Ascending aorta (tissue), 2 donors: ENCODE measurements at places on chromosomes 11 and 22.

DNA sequence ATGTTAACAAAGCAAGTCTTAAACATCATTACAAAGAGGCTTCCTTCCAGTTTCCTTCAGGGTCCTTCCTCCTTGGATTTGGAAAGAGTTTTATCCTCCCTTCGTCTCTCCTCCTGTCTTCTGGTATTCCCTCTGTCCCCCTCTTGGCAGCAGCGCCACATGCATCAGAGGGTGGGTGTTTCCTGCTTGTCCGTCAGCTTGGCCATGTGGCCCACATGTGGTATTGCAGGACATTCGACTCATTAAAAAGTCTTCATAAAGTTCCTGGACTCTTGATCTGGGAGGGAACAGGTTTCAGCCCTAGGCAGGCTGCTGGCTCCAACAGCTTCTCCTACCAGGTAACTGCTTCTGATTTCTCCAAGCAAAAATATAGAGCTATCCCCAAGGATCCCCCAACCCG, 189.8 kb downstream of the CSNK2A3 start:
- no peak for DNase-seq

GRCh38 chr11:101126551-101127196, 2.9 kb downstream of the PGR start:
- DNase-seq, result peak; percentile 69

DNA sequence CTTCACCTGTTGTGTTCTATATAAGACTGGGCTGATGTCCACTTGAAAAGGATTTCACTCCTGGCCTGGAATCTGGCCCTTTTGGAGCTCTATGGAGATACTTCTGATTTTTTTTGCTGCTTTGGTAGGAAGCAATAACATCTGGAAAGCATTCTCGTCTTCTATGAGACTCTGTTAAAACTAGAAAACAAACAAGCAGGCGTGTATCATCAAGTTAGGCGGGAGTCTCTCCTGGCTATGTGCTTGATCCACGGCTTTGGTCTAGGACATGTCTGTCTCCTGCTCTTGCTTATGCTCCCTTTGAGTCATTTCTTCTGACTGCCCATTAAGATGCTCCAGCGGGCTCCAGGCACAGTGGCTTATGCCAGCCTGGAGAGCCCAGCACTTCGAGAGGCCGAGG, 121.4 kb upstream of the TTC12 start:
- DNase-seq, result no peak

DNA sequence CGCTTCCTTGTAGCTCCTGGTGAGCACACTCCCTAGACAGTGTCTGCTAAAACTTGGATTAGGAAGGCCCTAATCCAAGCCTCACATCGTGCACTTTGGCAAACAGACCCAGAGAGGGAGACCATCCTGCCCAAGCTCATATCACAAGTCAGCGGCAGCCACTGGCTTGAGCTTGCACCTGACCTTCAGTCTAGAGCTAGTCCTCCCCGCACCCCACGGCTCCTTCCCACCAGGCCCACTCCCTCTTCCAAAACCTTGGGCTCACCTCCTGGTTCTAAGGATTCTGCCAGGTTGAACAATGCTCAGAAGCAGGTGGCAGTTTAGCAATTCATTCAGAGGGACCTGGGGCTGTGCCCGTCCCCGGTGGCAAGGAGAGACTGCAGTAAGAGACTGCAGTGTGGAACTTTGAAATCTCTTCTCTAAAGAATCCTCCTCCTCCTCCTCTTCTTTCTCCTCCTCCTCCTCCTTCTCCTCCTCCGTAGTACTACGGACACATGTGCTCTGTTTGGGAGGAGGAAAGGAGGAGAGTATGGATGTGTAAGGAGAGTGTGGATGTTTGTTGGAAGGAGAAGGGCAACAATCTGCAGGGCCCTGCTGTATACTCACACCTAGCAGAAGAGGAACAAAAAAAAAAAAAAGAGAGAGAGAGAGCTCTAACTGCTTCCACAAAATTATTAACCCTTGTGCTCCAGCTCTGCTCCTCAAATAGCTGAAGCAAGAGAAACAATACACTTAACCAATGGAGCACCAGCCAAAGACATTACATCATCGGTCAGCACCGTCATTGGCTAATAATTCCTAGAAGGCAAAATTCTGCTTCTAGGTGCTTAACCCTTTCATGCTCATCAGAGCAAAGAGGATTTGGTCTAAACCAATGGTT, 6.0 kb downstream of the SYN3 start:
- no peak for DNase-seq

DNA sequence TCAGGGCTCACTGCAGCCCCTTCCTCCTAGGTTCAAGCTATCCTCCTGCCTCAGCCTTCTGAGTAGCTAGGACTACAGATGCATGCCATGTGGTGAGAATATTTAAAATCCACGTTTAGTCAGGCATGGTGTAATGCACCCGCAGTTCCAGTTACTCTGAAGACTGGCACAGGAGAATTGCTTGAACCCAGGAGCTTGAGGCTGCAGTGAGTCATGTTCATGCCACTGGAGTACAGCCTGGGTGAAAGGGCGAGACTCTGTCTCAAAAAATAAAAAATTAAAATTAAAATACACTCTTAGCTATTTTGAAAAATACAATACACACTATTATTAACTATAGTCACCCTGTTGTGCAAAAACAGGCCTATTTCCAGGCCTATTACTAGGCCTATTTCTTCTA, 38.4 kb downstream of the NOX4 start:
- DNase-seq, result no peak

DNA sequence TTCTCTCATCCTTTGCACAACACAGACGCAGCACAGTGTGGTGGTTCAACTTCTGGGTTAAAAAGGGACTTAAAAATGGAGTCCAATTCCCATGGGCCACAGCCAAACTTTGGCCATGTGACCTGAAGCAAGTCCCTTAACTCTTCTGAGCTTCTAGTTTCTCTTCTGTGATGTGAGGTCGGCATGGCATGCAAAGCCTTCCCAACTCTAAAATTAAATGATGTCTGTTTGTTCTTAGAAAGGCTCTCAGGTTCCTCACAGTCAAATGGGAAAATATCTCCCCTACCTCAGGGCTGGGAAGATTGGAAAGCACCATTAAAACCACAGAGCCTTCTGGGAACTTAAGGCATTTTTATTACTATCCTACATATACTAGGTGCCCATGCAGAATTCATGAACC, 38.8 kb downstream of the LGR4 start:
- no peak for DNase-seq

GRCh38 chr22:37633089-37633624, 6.3 kb upstream of the SH3BP1 start:
- no peak for DNase-seq

- no peak for DNase-seq
Measured at GRCh38 chr11:64729851-64730382, 6.9 kb upstream of the NRXN2 start.

DNA sequence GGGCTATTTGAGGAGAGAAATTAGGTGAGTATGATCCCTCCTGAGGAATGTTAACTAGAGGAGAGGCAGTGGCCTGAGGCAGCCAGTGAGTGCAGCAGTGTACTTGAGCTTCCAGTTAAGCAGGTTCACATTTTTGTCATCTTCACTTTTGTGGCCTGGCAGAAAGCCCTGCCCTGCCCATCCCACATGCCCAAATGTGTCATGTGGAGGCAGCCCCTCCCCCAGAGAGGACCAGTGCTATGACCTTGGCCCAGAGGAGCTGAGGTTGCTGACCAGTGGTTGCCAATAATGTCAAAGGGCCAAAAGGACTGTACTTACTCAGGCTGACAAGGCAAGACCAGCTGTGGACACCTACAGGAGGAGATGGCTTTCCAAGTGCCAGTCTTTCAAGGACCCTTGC, 17.6 kb upstream of the GRK2 start:
- no peak for DNase-seq

DNA sequence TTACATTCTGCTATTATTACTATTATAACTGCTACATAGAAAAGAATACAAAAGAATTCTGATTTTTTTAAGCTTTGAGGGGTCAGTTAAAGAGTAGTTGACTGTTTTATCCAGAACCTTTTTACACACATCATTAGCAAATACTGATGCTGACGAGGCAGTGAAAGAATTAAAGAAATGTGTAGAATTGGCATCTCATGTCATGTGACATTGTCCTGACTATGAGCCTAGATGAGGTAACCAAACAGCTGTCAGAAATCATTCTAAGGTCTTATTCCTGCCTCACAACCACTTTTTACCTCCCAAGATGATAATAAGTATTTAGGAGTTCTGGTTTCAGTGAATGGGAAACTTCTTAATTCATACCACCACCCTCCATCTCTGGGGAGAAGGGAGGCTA, 121.0 kb downstream of the SLC1A2 start:
- no peak for DNase-seq

DNA sequence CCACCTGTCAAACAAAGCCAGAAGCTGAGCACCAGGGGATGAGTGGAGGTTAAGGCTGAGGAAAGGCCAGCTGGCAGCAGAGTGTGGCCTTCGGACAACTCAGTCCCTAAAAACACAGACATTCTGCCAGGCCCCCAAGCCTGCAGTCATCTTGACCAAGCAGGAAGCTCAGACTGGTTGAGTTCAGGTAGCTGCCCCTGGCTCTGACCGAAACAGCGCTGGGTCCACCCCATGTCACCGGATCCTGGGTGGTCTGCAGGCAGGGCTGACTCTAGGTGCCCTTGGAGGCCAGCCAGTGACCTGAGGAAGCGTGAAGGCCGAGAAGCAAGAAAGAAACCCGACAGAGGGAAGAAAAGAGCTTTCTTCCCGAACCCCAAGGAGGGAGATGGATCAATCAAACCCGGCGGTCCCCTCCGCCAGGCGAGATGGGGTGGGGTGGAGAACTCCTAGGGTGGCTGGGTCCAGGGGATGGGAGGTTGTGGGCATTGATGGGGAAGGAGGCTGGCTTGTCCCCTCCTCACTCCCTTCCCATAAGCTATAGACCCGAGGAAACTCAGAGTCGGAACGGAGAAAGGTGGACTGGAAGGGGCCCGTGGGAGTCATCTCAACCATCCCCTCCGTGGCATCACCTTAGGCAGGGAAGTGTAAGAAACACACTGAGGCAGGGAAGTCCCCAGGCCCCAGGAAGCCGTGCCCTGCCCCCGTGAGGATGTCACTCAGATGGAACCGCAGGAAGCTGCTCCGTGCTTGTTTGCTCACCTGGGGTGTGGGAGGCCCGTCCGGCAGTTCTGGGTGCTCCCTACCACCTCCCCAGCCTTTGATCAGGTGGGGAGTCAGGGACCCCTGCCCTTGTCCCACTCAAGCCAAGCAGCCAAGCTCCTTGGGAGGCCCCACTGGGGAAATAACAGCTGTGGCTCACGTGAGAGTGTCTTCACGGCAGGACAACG, 11.7 kb downstream of the CXCR5 start:
- no peak for DNase-seq

GRCh38 chr22:46192210-46192993, 42.1 kb downstream of the PPARA start:
- no peak for DNase-seq

DNA sequence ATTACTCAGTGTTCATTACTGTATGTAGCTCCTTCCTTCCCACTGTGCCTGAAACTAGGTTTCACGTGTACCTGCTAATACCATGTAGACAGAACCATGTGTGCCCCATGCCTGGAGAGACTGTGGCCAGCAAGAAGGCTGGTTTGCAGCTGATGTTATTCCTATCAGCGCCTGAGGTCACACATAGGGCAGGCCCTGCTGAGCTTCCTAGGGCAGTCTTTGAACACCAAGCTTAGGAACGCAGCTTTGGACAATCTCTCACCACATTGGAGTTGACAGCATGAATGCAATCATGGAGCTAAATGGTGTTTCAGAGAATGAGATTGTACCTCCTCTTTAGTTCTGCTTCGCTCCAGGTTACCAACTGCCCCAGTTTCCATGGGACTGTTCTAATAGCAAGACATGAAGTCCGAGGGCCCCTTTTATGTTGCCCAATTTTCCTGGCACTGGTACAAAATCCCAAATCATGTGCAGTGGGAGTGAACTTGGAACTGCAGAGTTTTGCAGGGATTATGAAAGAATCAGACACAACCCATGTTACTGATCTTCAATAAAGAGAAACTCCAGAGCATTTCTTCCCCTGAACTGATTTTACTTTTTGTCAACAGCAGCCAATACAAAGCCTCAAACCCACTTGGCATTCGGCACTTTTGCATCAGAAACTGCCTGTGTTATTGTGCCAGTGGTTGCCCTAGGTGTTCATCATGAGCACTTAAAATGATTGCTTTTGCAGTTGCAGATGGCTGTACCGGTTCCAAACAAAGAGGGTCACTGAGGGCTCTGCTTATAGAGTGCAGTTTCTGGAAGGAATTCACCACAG, 154.2 kb upstream of the TTC12 start:
- no peak for DNase-seq

GRCh38 chr11:118294053-118294452, 10.5 kb upstream of the CD3E start:
- DNase-seq, result no peak

GRCh38 chr11:57300785-57301184, 24.0 kb downstream of the TNKS1BP1 start:
- no peak for DNase-seq

DNA sequence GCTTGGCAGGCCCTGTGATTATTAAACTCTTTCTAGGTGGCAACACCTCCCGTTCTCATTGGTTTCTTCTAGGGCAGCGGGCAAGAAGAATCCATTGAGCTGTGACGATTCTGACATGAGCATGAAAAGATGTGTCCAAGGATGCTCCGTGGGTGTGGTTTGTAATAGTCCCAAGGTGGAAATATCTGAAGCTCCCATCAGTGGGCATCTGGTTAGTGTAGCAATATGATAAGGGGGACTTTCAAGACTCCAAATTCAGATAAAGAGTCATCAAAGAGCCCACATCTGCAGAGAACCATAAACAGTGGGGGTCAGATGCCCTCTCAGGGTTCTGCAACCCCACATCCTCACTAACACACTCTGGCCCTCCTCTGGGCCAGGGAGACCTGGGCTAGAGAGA, 42.6 kb downstream of the TST start:
- DNase-seq, result no peak

- no peak for DNase-seq
Measured at GRCh38 chr22:31229402-31230079, 17.4 kb downstream of the LIMK2 start.

GRCh38 chr11:34154059-34154875, 48.8 kb downstream of the NAT10 start:
- DNase-seq, result no peak

DNA sequence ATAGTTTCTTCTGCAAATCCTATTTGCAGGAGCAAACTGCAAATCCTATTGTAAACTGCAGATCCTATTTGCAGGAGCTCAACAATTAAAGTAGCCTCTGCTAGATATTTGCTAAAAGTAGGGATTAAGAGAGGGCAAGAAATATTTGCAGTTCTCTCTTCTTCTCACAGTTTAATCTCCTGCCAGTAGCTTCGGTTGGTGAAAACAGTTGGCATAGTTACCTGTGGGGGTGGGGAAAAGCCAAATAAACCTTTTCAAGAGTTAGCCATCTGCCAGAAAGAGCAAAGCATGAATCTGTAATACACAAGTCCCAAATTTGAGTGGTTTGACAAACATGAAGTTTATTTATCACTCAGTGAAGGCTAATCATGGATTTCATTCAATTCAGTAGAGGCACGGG, 942.5 kb downstream of the JRKL start:
- DNase-seq, result no peak

- no peak for DNase-seq
Measured at GRCh38 chr11:47204637-47204989, 10.2 kb upstream of the DDB2 start.
